ENCODE measurements at places on chromosomes 11 and 22.
A peak's percentile ranks its signal among the peaks of the same experiment; 100 is the strongest.

GRCh38 chr22:17057959-17058814 lies 26.6 kb upstream of the IL17RA start:
- no peaks in the 10 kb centered on the region for H3K4me1 ChIP-seq
- no peaks in the 10 kb centered on the region for H3K27me3 ChIP-seq
- no peak for DNase-seq
- no peak overlapping the region for H3K4me3 ChIP-seq
- H3K27ac ChIP-seq: no peak overlapping the region
- no peaks in the 10 kb centered on the region for H3K36me3 ChIP-seq

GRCh38 chr11:120547316-120547715 lies 35.8 kb downstream of the GRIK4 start:
- H3K4me3 ChIP-seq: no peak overlapping the region
- H3K27me3 ChIP-seq: no peaks in the 10 kb centered on the region
- no peaks in the 10 kb centered on the region for H3K36me3 ChIP-seq

DNA sequence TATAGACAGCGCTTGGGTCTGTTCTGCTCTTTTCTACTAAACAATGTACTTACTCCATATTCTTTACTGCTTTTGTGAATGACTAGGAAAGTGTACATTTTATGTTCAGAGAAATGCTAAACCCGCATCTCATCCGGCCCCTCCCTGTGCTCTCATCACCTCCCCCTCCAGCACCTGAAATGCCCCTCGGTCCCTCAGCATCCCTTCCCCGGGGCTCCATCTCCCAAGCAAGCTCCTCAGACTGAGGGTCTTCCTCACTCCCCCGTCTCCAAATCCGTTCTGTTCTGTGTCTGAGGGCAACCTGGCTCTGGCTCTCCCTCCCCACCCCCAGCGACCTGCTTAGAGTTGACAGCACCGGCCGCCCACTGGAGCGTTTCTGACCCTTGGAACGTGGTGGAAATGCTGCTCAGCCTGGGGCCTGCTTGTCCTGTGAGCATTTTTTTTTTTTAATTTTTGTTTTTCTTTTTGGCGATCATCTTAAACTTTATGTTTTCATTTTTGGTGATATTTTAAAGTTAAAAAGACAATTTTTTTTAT lies 1.4 kb downstream of the SELENOO start:
- peaks cover 23% of the 10 kb centered on the region for H3K4me1 ChIP-seq
- DNase-seq: no peak
- peaks cover 8% of the 10 kb centered on the region for H3K36me3 ChIP-seq
- H3K27me3 ChIP-seq: no peaks in the 10 kb centered on the region
- H3K4me3 ChIP-seq: peak overlapping the region; percentile 28

DNA sequence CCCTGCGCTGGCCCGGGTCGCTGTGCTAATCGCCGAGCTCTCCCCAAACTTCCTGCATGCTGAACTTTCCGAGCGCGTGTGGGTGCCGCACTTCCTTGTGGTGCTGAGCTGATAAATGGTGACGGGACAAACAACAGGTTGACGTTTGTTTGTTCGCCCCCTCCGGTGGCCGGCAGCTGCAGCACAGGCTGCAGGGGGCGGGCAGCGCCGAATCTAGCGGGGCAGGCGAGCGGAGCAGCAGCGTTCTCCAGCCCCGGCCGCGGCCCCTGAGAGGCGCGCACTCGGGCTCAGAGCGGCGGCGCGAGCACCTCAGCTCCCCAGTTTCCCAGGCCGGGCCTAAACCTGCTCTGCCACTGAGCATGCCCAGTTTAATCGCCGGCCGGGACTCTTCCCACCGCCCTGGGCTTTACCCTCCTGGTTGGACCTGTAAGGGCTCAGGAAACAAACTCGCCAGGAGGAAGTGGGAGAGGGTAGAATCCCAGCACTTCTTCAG lies at the start of gene PDGFD:
Gene PDGFD, minus strand, starts transcription at position 120 of the 493 bp plus-strand sequence.
- H3K4me1 ChIP-seq: no peaks in the 10 kb centered on the region
- H3K27me3 ChIP-seq: no peaks in the 10 kb centered on the region
- peak within 1 kb of the TSS; percentile 39 for H3K4me3 ChIP-seq
- H3K36me3 ChIP-seq: no peaks in the 10 kb centered on the region

DNA sequence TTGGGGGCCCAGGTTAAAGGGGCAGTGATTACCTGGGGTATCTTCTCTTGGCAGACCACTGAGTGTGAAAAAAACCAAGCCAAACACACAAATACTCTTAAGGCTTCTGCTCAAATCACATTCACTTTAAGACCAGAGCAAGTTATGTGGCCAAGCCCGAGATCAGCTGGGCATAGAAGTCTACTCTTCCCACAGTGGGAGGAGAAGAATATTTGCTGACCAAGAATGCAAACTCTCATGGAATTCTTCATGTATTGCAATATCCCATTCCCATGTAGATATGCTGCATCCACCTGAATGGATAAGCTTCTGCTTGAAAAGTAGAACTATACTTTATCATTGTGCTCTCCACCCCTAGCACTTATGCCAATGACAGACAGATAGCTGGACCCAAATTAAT lies 37.1 kb upstream of the C11orf87 start:
- no peak overlapping the region for H3K4me3 ChIP-seq
- no peaks in the 10 kb centered on the region for H3K36me3 ChIP-seq
- no peaks in the 10 kb centered on the region for H3K27me3 ChIP-seq
- no peak overlapping the region for H3K27ac ChIP-seq
- DNase-seq: no peak
- no peaks in the 10 kb centered on the region for H3K4me1 ChIP-seq

DNA sequence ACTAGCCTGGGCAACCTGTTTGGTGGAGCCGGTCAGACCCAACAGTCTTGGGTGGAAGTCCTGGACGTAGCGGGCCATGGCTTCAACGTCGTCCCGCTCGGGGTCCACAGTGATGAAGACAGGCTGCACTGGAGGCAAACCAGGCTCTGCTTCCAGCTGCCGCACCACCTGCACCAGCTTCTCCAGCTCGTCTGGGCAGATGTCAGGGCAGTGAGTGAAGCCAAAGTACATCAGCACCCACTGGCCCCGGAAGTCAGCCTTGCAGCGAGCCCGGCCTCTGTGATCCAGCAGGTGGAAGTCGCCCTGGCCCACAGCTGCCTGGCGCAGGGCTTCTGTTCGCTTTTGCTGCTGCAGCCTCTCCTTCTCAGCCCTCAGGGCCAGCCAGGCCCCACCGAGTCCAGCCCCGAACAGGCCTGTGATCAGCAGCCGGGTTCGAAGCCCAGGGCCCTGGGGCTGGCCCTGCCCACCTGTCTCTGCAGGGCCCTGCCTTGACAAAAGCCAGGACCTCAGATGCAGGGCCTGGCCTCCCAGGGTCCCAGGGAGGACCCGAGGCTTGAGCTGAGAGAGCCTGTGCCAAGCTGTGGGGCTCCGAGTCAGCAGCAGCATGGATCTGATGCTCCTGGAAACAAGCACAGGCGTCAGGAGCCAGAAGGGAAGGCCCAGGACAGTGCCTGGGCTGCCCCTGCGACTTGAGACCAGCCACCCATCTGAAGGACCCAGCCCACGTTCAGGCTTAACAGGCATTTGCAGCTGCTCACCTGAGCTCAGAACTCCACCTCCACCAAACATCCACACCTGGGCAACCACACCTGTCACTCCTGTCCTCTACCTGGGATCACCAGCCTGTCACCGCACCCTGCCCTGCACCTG lies 1.4 kb downstream of the SCO2 start:
- no peaks in the 10 kb centered on the region for H3K36me3 ChIP-seq
- H3K4me1 ChIP-seq: peaks cover 21% of the 10 kb centered on the region
- H3K27ac ChIP-seq: peak overlapping the region; percentile 80
- H3K27me3 ChIP-seq: no peaks in the 10 kb centered on the region
- H3K4me3 ChIP-seq: peak overlapping the region; percentile 64
- DNase-seq: no peak

DNA sequence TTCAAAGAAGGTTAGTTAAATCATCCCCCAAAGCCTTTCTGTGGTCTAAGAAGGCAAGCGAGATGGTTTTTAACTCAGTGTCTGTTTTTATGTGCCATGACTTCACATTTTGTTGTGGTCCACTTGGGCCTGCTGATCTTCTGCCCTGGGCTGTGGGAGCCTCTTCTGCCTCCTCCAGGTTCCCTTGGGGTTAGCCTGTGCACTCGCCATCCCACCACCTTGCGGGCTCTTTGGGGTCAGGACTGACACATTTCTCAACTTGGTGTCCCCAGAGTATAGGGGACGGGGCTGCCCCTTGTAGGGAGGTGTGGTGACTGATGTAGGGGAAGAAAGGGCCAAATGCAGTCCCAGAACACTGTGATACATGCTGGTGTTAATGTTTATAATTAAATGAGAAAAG lies 207.0 kb downstream of the TBC1D22A start:
- no peak overlapping the region for H3K27ac ChIP-seq
- DNase-seq: no peak
- H3K36me3 ChIP-seq: no peaks in the 10 kb centered on the region
- no peaks in the 10 kb centered on the region for H3K4me1 ChIP-seq
- no peak overlapping the region for H3K4me3 ChIP-seq

GRCh38 chr11:121467965-121468364 lies 15.2 kb upstream of the SORL1-AS1 start:
- H3K27me3 ChIP-seq: no peaks in the 10 kb centered on the region
- no peak overlapping the region for H3K4me3 ChIP-seq
- peak; percentile 59 for DNase-seq
- H3K4me1 ChIP-seq: peaks cover 97% of the 10 kb centered on the region

- no peaks in the 10 kb centered on the region for H3K4me1 ChIP-seq
- no peak overlapping the region for H3K27ac ChIP-seq
- no peaks in the 10 kb centered on the region for H3K36me3 ChIP-seq
Measured at GRCh38 chr11:10377183-10377582, 72.3 kb downstream of the ADM start.

DNA sequence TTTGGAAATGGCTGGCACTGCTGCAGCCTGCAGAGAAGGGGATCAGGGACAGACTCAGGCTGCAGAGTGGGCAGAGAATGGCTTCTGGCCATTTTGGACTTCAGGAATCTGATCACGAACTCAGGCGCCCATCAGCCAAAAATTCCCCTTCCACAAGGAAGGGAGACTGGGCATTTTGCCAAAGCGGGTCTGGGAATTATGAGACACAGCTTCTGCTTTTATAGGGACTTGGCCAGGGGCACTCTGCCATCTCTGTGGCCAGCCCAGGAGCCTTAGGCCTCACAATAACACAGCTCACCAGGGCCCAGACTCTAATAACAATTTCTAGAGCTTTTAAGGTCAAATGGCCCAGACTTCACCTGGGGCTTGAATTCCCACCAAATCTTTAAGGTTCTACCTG lies 74.7 kb downstream of the CHST1 start:
- H3K4me1 ChIP-seq: no peaks in the 10 kb centered on the region
- no peaks in the 10 kb centered on the region for H3K36me3 ChIP-seq
- DNase-seq: no peak
- no peaks in the 10 kb centered on the region for H3K27me3 ChIP-seq

- no peak for DNase-seq
- no peaks in the 10 kb centered on the region for H3K27me3 ChIP-seq
- no peak overlapping the region for H3K4me3 ChIP-seq
- no peaks in the 10 kb centered on the region for H3K36me3 ChIP-seq
Measured at GRCh38 chr11:44246726-44247125, 63.2 kb downstream of the ALX4 start.

GRCh38 chr22:50719814-50720300 lies 18.1 kb upstream of the ACR start:
- no peak overlapping the region for H3K27ac ChIP-seq
- DNase-seq: no peak
- H3K4me1 ChIP-seq: no peaks in the 10 kb centered on the region
- H3K36me3 ChIP-seq: no peaks in the 10 kb centered on the region

GRCh38 chr11:38282718-38283117 lies 1684.7 kb upstream of the RAG2 start:
- H3K4me1 ChIP-seq: no peaks in the 10 kb centered on the region
- H3K36me3 ChIP-seq: no peaks in the 10 kb centered on the region
- DNase-seq: no peak
- H3K27ac ChIP-seq: no peak overlapping the region

DNA sequence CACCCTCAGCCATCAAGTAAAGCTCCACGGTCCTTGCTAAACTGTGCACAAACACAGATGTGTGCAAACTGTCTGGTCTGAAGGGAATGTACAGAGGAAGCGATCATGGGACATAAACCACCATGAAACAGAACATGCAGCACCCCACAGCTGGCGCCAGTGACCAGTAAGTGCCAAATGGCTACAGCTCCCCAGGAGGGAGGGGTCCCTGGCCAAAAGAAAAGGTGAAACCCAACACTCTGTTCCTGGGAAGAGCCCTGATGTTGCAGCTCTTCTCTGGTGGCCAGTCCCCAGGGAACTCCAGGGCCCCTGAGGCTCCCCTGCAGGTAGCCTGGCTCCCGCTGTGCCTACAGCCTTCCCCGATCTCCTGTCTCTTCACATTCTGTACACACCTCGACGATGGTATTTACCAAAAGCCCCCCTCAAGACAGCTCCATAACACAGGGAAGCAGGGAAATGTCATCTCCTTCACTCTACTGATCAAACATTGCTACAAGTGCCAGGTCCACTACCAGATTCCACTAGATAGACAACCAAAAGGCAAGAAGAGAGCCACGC lies 2.9 kb downstream of the DGCR6L start:
- no peaks in the 10 kb centered on the region for H3K36me3 ChIP-seq
- DNase-seq: no peak
- H3K27ac ChIP-seq: no peak overlapping the region
- peaks cover 35% of the 10 kb centered on the region for H3K4me1 ChIP-seq
- no peaks in the 10 kb centered on the region for H3K27me3 ChIP-seq

DNA sequence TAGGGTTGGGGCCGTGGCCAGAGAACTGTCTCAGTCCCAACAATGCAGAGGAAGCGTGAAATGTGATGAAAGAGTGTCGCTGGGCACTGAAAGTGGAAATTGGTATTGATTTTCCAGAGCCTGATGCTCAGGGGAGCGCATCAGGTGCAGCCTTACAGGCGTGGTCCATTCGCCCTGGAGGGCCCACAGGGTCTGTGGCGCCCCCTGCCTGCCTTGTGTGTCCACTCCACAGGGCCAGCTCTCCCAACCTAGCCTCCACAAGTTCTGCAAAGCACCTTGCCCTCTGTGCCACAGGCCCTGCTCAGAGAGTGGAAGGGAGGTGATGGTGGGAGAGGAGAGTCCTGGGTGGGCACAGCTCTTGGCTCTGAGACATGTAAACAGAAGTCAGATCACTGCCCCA lies 54.9 kb upstream of the LMO1 start:
- H3K4me1 ChIP-seq: no peaks in the 10 kb centered on the region
- no peaks in the 10 kb centered on the region for H3K36me3 ChIP-seq
- H3K27ac ChIP-seq: no peak overlapping the region
- no peaks in the 10 kb centered on the region for H3K27me3 ChIP-seq
- no peak for DNase-seq

- no peaks in the 10 kb centered on the region for H3K27me3 ChIP-seq
- no peaks in the 10 kb centered on the region for H3K4me1 ChIP-seq
- no peak overlapping the region for H3K4me3 ChIP-seq
Measured at GRCh38 chr22:48335442-48336139, 1492.1 kb downstream of the BRD1 start.

- no peaks in the 10 kb centered on the region for H3K4me1 ChIP-seq
- H3K36me3 ChIP-seq: no peaks in the 10 kb centered on the region
- H3K4me3 ChIP-seq: no peak overlapping the region
- no peak overlapping the region for H3K27ac ChIP-seq
- H3K27me3 ChIP-seq: no peaks in the 10 kb centered on the region
Measured at GRCh38 chr11:26778000-26778757, 56.3 kb upstream of the SLC5A12 start.

GRCh38 chr22:44793506-44794172 lies 41.3 kb downstream of the ARHGAP8 start:
- H3K27ac ChIP-seq: no peak overlapping the region
- H3K36me3 ChIP-seq: no peaks in the 10 kb centered on the region
- no peaks in the 10 kb centered on the region for H3K4me1 ChIP-seq
- DNase-seq: no peak
- H3K27me3 ChIP-seq: no peaks in the 10 kb centered on the region

GRCh38 chr11:104699981-104700380 lies 198.3 kb downstream of the CASP12 start:
- H3K36me3 ChIP-seq: no peaks in the 10 kb centered on the region
- no peak overlapping the region for H3K27ac ChIP-seq
- H3K4me3 ChIP-seq: no peak overlapping the region
- DNase-seq: no peak
